Activated T-helper 17 cell treated with anti-CD3 and anti-CD28 coated beads, Interleukin-2, amount 50 U/mL, for 72 hours (primary cell): ENCODE measurements at places on chromosomes 1 and 21.

- no peak for ATAC-seq
These were observed 27.7 kb upstream of the NGF start for GRCh38 chr1:115365738-115366137.

DNA sequence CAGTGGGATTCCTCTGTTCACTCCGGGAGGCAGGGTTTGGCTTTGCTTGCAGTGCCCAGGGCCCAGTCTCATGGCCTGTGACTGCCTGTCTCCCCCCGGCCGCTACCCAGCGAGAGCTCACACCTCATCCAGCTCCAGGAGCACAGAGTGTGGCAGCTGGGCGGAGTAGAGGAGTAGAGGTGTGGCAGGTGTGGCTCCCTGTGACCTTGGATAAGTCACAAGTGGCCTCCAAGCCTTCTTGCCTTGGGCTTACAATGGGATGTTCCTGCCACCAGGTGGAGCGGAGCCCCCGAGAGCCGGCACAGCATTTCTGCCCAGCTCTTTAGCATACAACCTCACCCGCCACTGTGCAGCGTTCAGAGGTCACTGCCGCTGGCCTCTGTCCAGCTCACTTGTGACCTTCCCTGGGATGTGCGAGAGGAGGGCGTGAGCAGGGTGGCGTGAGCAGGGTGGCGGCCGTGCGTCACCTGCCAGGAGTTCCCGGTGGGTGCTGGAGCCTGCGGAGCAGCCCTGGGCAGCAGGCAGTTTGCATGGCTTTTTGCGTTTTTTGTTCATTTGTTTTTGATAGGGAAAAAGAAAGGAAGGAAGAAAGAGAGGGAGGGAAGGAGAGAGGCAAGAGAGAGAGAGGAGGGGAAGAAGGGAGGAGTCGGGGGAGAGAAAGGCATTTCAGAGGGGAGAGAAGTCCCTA lies 42.4 kb downstream of the CRYAA start:
- no peak for ATAC-seq

DNA sequence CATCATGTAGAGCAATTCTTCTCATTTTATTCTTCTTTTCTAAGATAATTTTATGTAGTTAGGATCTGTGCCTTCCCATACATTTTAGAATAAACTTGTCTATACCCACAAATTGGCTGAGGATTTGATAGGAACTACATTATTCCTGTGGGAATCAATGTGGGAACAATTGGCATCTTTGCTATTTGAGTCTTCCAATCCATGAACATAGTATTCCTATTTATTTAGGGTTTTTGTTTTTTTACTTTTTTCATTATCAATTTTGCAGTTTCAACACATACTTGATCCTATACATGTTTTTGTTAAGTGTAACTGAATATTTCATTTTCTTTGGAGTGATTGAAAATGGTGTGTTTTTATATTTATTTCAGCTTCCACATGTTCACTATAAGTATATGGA lies 8.1 kb upstream of the WNT9A start:
- ATAC-seq: no peak

DNA sequence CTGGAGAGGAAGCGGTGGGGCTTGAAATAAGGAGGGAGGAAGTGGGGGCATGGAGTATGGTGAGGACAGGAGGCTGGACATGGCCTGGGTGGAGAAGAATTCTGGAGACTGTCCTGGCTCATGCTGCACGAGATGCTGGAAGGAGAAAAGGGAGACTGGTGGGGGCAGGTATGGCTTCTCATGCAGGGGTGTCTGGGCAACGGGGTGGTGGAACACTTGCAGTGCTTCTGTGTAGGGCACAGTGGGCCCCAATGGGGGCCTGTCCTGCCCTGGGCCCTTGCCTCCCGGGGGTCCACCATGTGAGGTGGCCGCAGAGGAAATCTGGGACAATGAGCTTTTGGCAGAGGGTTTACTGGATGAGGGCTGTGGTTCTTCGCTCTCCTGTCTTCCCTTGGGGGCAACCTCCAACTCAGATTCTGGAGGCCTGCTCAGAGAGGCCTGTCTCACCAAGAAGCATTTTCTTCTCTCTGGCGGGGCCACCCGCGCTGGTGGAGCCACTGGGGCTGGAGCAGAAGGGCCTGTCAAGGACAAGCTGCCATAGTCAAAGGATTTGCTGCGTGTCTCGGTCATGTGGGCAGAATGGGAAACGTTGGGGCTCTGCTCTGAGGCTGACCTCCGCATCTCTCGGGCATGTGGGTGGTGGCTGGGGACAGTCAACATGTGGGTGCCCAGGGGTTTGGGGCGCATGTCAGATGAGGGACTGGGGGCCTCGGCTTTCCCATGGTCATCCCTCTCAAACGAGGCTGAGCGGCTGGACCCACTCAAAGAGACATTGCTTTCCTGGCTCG lies 96.9 kb upstream of the EDN2 start:
- ATAC-seq: no peak

- no peak for ATAC-seq
These were observed 114.3 kb upstream of the RUNX1 start for GRCh38 chr21:35163411-35163810.

DNA sequence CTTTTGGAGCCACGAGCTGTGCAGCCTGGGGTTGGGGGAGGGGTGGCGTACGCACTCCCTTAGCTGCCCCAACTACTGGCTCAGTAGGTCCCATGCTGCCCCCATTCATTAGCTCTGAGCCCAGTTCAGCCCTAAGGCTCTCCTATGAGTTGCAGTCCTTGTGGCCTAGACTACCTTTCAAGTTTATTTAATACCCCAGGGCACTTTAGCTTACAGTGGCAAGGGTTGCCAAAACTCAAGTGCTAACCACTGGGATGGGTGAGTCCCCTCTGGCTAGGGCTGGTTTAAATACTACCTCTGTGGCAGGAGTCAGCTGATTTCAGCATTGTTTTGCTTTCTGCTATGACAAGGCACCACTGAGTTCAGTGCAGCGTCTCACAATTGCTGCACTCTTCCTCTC lies 118.2 kb downstream of the ODF2L start:
- no peak for ATAC-seq
